Central memory CD4-positive, alpha-beta T cell (primary cell): ENCODE measurements at places on chromosomes 7 and 10.

DNA sequence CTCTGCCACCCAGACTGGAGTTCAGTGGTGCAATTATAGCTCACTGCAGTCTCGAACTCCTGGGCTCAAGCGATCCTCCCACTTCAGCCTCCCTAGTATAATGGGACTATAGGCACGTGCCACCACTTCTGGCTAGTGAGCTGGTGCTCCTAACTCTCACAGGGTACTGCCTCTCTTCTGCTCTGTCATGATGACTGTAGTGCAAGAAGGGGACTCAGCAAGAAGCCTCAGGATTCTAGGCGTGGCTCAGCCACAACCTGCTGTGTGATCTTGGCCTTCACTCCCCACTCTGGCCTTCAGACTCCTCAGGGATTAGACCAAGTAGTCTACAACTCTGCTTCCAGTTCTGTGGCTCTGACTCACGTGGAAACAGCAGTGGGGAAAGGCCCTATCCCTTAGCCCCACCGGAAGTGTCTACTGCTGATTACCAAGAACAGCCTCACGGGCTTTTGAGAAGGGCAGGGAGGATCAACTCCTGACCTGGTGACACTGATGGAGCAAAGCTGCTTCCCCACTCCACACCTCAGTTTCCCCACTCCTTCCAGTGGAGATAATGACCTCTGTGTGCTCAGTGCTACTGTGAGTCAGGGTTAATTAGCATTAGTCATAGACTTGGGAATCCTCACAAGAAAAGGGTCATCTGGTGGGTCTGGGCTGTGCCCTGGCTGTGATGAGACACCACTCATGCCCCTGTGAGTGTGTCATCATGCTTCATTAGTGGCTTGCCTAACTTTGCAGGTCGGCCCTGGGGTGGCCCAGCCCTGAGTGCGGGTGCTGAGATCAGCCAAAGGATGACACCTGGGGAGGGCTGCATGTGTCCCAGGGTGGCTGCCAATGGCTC is 41.1 kb downstream of the ZC3HC1 start:
- no peak for DNase-seq

DNA sequence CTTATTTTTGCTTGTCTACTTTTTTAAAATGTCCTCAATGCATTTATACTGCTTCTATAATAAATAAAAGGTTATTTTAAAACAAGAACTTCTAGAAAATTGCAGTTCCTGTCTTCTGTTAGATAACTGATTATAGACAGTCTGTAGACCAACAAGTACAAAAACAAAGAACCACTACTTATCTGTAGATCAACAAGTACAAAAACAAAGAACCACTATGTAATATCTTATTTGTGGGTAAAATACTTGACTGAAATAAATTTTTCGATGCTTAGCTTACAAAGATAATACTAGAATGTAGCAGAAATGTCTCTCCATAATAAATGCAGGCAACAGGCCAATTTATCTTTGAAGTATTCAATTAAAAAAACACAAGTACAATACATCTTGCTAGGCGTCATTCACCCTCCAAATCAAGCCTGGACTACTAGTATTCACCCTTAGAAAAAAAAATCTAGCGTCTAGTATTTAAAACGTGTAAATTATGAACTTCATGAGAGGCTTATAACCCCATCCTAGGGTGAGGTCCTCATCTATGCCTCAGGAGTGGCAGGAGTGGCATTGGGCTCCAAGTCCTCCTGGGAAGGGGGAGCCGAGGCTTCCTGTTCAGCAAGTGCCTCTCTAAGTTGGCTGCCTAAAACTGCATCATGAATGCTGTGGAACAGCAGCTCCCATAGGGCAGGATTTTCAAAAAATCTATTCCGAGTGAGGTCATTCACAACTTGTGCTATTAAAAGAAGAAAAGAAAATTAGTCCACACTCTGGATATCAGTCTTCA is 26.6 kb downstream of the PSMC2 start:
- DNase-seq, result no peak

- no peak for DNase-seq
These were observed 47.1 kb downstream of the NT5C2 start for GRCh38 chr10:103145860-103146466.

DNA sequence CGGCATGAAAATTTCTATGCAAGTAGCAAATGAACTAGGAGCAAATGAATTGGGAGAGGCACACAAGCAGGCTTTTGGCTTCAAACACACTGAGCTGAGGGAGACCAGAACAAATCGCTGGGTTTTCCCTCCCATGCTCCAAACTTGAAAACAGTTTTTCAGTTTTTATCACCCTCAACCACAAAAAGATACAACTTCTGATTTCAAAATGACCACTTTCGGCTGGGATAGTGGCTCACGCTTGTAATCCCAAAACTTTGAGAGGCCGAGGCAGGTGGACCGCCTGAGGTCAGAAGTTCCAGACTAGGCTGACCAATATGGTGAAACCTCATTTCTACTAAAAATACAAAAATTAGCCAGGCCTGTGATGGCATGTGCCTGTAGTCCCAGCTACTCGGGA is 9.0 kb upstream of the CHUK start:
- no peak for DNase-seq

DNA sequence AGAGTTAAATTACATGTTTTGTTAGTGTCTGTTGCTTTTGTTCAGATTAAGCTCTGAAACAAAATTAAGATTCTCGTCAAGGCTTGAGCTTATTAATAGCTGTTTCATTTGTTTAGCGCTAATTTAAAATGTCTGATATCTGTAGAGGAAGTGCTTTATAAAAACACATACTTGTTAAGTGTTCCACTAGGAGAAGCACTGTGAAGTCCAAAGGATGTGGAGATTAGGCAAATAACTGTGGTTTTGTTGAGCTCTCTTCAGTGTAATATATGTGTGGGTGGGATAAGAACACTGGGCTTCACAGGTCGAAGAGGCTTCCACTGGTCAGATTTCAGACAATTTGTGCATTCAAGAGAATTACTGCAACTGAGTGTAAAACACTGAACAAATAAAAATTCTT is 242.0 kb downstream of the AUTS2 start:
- no peak for DNase-seq

- DNase-seq, result no peak
These were observed 30.8 kb downstream of the GRID1 start for GRCh38 chr10:86335831-86336230.

GRCh38 chr7:348962-349743 is 59.2 kb downstream of the FOXL3 start:
- DNase-seq, result no peak
